ENCODE measurements at places on chromosomes 5 and 9.

DNA sequence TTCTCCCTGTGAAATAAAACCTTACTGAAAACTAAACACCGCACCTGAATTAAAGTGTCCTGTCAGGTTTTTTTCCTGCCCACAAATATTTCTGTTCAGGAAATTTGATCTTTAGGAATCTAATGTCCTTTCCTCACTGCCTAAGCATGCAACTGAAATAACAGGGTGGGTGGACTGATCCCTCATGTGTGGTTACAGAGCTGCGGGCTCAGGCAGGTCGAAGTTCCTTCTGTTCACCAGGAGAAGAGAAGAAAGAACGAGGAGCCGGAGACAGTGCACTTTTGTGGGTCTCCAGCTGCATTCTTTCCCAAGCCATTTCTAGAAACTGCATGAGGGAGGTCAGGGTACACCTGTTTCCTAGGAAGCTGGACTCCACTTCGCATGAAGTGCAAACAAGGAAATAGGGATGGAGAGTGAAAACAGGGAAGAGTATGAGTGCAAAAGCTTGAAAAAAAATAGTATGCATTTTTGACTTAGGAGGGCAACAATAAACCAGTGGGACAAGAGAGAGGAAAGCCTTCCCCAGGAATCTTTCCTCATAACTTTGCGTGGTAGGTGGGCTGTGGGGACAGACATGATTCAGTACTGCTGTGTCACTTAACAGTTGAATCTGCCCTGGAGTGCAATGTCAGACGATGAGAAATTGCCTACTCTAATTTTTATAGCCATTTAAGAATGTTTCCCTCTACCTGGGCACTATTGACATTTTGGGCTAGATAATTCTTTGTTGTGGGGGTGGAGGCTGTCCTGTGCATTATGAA, 60.3 kb downstream of the GCNT1 start:
- no peak for DNase-seq

GRCh38 chr5:1186351-1187233, 14.8 kb upstream of the SLC6A19 start:
- DNase-seq = no peak

DNA sequence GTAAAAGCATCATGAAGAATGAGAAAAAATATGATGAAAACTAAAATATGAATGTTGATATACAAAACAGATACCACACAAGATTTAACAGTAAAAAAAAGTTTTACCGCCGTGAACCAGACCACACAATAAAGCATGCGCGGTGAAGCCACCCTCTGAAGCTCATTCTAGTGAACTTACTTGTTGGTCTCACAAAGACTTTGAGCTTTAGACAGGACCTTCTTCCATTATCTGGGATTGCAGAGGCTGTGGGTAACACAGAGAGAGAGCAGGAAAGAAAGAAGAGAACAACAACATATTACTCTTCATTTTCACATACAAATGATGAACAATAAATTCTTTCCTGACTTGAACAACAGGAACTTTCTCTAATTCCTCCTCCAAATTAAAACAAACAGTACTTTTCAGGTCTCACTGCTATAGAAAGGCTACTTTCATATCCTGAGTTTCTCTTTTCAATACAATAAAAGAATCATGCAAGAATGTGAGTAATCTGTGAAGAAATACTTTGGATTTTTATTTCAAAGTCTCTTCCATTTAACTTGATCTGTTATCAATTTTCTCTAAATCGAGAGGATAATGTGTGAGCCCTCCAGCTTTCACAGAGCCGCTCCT, 283.1 kb downstream of the EFNA5 start:
- DNase-seq = no peak

DNA sequence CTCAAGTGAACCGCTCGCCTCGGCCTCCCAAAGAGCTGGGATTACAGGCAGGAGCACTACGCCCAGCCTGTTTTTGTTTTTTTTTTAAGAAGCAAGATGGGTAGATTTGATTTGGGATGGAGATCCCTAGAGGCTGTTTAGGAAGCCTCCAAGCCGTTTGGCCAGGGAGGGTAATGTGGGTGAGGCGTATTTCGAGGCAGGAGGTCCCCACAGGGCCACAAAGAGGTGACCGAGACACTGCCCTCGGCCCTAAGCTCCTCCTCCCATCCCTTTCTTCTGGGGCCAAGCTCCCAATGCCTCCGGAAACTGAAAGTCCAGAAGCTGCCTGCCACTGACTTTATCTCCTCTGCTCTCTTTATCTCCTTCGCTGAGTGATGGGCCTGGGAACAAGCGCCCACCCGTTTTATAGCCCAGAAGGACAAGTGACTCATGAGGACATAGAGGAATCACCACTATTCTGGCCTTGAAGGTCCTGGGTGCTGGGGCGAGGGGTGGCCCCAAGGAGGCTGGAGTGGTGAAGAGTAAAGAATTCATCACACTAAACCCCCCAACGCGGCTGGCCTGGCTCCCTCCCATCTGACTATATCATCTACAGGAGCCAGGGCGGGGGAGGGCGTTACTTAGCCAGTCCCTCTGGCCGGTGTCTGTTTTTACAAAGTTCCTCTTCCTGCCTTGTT, 2.0 kb upstream of the RALGDS start:
- DNase-seq = no peak

GRCh38 chr5:82523633-82524032, 245.5 kb upstream of the RPS23 start:
- no peak for DNase-seq

- no peak for DNase-seq
These were observed 102.1 kb upstream of the CEP78 start for GRCh38 chr9:78133751-78134150.

GRCh38 chr5:25881318-25882036, 1156.9 kb downstream of the CDH9 start:
- no peak for DNase-seq

DNA sequence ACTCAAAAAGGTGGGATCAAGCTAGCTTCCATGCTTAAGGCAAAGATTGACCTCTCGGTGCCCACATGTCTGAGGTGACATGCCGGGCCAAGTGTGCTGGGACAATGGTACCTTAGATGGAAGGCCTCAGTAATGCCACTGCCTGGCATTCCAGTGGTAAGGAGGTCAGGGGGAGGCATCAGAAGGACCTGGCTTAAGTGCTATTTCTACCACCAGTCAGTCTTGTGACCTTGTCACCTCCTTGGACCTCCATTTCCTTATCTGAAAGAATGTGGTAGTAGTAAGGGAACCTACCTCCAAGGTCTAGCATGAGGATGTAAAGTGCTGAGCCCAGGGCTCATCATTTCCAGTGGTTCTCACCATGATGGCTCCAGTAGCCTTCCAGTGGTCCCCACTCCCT, 8.9 kb downstream of the C5orf52 start:
- no peak for DNase-seq

DNA sequence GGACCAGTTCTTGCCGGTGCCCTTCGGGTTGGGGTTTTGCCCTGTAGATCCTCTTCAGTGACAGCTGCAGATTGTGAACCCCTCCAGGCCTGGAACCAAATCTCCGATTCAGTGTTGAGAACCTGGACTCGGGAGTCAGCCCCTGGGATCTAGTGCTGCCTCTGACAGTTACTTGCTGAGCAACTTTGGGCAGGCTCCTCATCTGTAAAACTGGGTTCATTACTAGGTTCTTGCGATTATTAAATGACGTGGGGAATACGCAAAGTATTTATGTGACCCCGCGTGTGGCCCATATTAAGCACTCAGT, 600 bp downstream of the ERCC6L2 start:
- DNase-seq = no peak

GRCh38 chr9:116465576-116466270, 221.4 kb upstream of the TRIM32 start:
- DNase-seq = no peak

DNA sequence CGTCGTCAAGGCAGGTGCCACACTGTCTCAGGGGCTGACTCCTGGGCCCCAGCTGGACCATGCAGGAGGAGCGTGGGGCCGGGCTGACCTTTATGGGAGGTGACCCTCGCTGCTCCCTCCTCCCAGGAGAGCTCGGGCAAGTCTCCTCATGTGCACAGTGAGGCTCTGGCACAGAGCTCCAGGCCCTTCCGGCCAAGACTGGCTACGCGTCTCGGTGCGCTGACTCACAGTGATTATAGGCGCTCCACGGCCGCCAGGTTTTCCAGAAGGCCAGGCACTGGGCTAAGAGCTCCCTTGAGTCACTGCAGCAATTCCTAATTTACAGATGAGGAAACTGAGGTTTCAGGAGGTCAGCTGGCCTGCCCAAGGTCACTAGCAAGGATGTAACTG, 47.4 kb downstream of the VAV2 start:
- no peak for DNase-seq

- DNase-seq = no peak
These were observed 225.7 kb upstream of the KLF9 start for GRCh38 chr9:70639853-70640814.

DNA sequence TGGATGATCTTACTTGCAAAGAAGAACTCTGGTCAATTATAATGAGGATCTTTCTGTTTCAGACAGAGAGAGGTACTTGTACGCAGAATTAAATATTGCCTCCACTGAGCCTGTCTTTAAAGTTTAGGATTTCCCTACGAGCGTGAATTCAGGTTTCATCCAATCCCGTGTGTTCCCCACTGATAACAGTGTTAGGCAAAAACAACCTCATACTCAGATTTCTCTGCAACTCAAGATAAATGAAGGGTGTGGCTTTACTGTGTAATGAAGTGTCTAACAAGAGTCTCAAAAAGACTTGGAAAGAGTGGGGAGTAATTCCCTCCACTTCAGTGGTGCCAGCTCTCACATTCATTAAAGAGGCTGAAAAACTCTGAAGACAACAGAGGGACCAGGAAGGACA, 53.2 kb upstream of the ACO1 start:
- no peak for DNase-seq

DNA sequence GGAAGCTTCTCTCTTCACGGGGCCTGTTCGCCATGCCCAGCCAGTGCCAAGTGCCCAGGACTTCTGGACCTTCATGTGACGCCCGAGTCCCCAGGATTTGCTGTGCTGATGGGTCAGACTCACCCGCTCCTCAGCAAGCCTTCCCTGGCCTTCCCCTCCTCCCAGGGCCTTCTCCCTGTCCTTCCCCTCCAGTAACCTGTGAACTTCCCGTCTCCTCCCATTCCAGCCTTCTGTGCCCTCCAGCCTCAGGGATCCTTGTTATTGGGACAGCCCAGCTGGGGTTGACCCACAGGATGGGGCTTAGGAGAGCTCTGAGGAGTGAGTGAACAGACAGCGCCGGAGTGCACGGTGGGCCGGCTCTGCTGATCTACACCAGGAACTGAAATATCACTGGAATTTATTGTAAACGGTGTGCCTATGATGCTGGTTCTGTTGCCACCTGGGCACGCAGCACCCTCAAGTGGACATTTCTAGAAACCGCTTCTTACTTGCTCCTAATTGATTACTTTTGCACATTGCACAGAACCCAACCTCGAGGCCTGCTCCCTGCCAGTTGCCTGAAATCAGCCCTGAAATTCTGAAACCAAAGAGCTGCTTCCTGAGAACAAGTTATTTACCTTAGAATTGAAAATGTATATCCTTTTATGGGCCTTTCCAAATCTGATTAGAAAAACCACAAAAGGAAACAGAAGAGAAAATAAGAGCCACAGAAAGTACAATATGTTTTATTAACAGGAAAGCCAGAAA, 1.5 kb downstream of the SPAAR start:
- no peak for DNase-seq

DNA sequence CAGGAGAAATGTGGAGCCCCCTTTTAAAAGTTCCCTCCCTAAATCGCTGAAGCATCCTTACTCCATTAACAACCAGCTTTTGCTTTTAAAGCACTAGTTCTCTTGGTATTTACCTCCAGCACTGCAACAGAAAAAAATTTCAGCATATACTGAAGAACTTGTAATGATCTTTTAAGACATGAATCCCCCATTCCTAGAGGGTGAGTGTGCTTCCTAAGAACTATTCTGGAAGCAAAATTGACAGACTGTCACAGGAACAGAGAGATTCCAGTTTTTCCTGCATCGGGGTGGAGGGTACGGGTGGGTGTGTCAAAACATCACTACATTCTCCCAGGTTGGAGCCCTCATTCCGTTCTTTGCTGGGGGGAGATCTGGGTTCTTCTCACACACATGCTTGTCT, 151.9 kb downstream of the EBF1 start:
- DNase-seq = no peak

- peak; percentile 78 for DNase-seq
These were observed 4.8 kb upstream of the ST6GALNAC4 start for GRCh38 chr9:127921557-127922120.

DNA sequence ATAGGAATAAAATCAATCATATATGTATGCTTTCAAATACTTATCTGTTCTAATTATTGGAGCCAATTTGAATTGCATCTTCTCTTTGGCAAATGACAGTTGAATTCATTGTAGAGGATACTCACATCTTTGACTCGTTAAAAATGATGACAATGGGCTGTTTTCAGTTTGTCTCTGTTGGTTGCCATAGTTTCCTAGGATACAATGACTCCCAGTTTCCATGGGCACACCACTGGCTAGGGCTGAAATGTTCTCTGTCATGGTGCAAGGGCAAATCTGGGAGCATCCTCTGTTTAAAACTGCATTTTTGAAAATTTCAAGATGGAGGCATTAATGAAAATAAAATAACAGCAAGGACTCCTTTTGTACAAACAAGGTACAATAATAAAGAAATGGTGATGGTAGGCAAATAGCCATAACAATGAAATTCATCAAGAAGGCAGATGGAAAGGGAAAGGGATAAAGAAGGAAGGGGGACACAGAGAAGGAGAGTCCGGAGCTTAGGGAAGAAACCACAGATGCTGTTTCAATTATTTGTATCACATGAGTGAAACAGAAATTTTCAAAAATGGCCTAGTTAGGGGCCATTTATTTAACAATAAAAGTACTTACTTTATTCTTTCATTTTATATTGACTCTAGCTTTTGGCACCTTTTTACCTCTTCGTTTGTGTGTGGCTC, 378.8 kb upstream of the SEMA6A start:
- no peak for DNase-seq

DNA sequence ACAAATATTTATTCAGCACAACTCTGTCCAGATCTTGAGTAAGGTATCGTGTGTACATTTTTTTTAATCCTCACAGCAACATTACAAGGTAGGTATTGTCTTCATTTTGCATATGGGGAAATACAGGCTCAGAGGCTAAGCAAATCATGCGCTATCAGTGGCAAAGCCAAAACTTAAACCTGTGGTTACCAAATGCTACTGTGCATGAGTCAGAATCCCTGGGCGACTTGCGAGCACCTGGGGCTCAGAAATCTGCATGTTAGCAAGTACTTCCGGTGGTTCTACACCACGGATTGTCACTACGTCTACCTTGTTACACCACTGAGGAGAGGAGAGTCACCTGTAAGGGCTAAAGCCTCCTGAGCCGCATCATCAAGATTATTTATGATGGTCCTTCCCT, 21.3 kb downstream of the C5orf58 start:
- no peak for DNase-seq

- DNase-seq = no peak
These were observed 268.6 kb upstream of the PTGER4 start for GRCh38 chr5:40410964-40411635.

DNA sequence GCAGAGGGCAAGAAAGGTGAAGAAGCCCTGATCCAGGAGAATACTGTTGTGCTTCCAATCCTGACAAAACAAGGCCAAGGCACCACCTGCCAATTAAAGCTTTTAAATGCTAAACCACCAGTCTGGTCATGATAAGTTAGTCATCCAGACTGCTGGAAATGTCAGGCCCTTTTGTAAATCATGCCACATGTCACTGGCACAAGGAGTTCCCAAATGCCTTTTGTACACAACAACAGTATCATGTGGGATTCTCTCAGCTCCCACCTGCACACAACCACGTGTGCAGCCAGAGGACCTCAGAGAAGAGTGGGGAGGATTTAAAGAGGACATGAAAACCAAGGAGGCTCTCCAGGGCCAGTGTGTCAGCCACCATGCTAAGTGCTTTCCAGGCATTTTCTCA, 99.3 kb downstream of the CDK5RAP2 start:
- no peak for DNase-seq

- DNase-seq = no peak
These were observed 177.5 kb downstream of the EBF1 start for GRCh38 chr5:158922263-158922592.

GRCh38 chr5:135218790-135219568, 180.1 kb downstream of the MACROH2A1 start:
- DNase-seq = no peak
